ENCODE measurements at places on chromosomes 3 and 15.

DNA sequence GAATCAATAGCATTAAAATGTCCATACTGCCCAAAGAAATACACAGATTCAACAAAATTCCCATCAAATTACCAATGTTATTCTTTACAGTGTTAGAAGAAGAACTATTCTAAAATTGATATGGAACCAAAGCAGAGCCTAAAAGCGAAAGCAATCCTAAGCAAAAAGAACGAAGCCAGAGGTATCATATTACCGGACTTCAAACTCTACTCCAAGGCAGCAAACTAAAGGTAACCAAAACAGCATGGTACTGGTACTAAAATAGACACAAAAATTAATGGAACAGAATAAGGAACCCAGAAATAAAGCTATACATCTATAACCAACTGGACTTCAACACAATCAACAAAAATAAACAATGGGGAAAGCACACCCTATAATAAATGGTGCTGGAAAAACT lies 167.5 kb downstream of the ADAMTS9 start:
- DNase-seq: no peak

- no peak for DNase-seq
Observed at GRCh38 chr15:91422797-91423196, 322.7 kb downstream of the SV2B start.

DNA sequence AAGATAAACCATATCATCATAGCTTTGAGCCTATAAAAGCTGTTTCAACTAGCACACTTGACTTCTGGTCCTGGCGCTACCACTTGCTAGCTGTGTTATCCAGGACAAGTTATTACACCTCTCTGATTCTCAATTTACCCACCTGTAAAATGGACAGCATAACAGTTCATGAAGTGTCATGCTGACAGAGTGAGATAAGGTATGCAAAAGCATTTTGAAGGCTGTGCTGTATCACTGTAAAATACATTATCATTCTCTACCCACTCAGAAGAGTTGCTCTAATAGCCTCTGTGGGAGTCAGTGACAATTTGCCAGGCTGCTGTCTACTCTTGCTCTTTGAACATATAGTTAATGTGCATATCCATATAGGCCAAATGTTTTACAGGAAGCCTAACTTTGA lies 93.0 kb downstream of the SSR3 start:
- no peak for DNase-seq

GRCh38 chr3:41679374-41679773 lies 282.5 kb downstream of the ULK4 start:
- no peak for DNase-seq

- DNase-seq: no peak
Observed at GRCh38 chr3:172859041-172859440, 108.5 kb downstream of the ECT2 start.

GRCh38 chr15:39396979-39397615 lies 183.8 kb upstream of the THBS1 start:
- DNase-seq: no peak

DNA sequence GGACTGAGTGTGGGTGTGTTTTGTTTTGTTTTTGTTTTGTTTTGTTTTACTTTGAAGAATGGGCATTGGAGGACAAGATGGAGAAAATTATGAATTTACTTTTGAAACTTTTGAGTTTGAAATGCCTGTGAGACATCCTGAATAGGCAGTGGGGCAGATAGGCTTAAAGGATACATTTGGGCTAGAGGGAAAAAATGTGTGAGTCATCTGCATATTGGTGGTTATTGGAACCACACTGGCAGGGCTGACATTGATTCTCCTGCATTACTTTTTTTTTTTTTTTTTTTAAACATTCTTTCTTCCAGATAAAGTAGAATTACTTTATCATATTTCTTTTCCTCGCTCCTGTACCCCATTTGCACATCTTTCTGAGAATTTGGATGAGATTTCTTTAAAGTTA lies 56.1 kb downstream of the CALML4 start:
- no peak for DNase-seq

DNA sequence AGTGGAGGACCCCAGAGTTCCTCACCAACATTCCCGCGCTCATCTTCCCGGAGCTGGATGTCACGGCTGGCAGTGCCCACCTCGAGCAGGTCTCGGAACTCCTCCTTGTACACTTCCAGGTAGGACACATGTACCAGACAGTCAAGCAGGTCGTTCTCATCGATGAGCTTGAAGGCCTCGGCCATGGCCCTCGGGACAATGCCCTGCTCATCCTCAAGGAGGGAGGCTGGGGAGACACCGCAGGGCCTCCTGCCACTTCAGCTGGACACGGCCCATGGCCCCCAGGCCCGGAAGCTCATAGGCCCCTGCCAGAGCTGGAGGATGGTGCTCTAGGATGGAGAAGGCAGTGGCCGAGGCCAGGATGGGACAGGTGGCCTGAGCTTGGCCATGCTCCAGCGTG lies 5.6 kb downstream of the KIF7 start:
- no peak for DNase-seq

GRCh38 chr3:181629029-181629428 lies 82.7 kb upstream of the SOX2 start:
- DNase-seq: no peak

DNA sequence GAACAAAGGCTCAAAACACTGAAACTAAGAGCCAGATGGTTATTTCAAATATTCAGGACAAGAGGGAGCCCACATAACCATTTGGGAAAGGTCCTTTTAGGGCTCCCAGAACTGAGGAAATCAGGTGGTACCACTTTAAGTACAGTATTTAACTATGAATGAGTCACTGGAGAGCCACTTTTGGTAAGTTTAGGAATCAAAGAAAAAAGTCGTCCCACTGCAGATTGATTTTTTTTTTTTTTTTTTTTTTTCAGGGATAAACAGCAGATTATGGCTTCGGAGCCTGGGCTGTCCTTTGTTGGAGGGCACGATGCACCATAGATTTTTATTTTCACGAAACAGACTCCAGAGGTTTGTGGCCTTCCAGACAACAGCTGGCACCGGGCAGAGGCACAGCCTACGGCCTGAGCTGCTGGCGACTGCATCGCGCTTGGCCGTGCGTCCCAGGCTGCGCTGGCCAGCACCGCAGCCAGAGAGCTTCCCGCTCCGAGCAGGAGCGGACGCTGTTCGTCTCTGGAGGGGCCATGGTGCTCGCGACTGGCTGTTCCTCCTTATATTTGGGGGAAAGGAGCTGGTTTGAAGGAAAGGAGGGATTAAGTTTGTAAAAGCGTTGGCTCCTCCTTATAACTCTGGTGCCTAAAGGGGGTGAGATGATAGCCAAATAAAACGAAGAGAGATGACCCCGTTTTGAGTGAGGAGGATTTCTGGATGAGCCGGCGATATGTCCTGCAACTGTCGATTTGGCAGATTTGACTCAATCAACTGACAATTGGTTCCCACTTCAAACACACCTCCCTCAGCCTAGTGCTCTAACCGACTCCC lies 152.9 kb upstream of the GOLIM4 start:
- DNase-seq: no peak

DNA sequence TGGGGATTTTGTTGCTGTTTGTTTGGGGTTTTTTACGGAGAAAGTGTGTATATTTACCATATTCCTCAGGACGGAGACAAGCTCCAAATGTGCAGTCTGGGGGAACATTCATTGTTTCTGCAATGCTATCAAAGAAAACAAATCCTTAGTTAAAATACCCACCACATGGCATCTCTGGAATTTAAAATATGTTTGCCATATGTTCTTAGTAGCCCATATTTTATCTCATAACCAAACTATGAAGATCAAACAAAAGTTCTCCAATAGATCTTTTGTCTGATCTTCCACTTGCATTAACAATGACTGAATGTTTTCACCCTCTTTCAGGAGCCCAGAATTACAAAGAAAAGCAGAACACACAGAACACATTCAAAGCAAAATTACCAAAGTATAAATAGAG lies 35.3 kb downstream of the EFHB start:
- DNase-seq: no peak

DNA sequence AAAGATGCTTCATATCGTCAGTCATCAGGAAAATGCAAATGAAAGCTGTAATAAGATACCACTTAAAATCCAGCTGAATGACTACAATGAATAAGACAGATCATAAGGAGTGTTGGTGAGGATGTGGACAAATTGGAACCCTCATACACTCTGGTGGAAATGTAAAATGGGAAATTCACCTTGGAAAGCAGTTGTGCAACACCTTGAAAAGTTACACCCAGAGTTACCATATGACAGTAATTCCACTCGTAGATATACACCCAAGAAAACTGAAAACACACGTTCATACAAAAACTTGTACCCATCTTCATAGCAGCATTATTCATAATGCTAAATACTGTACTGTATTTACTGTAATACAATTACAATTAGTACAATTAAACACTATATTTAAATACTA lies 2.3 kb downstream of the TTC23 start:
- no peak for DNase-seq

DNA sequence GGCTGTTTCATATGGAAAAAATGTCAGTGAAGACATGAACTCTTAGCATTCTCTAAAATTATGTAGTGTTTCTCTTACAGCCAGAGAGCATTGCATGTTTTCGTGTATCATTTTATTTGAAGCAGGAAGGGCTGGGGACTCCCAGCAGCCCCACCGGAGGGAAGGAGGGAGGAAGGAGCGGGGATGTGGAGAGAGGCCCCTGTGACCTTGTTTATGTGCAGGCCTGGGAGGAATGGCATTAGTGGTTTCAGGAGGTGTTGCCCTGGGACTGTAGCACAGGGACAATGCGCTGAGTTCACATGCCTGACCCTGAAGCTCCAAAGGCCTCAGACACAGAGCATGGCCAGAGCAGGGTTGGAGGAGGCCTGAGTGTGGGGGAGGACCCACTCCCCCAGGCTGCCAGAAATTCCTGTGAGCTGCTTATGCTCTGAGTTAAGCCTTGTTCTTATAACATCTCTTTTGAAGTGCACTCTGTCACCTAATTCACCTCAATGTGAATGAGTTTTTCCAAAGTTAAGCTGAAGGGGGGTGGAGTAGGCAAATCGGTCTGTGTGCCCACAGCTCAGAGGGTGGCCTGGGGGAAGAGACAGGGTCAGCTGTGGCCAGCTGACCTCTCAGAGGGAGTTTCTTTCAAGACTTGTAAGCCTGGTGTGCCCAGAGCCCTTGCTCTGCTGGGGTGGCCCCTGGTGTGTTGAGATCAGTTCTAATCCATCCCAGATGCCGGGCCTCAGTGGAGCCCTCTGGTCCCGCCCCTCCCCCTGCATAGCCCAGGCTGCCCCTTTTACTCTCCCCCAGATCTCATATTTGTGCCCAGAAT lies 3.9 kb upstream of the RNU6-1 start:
- DNase-seq: no peak

GRCh38 chr15:29822100-29822683 lies at the start of gene TJP1:
Gene TJP1, minus strand, starts transcription at chr15:29822468. Its CDS starts 440 bp downstream, at chr15:29822028.
- DNase-seq: no peak

DNA sequence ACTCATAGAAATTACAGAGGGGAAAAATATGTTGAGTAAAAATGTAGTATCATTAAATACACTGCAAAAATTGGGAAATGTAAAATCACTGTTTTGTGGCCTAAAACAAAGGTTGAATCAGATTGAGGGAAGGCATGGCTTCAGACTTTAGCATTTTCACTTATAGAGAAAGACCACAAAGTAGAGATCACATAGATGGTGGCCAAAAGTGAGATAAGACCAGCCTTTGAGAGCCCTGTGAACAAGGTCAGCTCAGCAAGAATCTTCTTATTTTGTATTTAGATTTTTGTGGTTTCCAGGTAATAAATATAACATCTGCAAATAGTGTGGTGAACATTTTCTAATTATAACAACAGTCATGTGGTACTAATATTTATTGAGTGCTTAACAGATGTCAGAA lies 544.8 kb upstream of the DPPA4 start:
- no peak for DNase-seq

- no peak for DNase-seq
Observed at GRCh38 chr3:82294609-82295008, 533.2 kb upstream of the GBE1 start.

GRCh38 chr3:146115619-146116018 lies 45.4 kb downstream of the PLOD2 start:
- no peak for DNase-seq

GRCh38 chr3:120460181-120460790 lies 9.5 kb upstream of the FSTL1 start:
- DNase-seq: no peak

DNA sequence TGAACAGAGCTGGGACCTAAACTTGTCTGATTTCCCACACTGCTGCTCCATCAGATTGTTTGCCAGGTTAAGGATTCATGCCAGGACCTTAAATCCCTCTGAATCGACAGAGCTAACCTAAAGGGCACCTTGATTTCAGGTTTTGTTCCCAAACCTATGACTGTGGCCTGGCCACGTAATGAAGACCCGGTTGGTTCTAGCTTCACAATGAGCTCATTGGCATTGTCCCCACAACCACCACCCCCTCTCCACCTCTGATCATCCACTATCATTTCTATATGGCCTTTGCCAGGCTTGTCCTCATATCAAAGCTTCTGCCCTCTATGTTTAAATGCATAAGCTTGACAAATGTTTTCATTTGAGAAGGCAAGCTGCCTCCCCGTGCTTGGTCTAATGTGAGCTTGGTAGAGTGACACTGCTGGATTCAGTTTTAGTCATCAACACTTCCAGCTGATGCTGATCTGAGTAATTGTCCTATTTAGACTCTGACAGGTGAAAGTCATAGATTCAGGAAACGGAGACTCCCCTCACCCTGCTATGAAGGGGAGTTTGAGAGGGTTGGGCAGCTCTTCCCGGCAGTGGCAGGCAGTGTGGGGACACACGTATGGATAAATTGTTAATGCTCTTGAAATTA lies 407.1 kb upstream of the CFAP20DC start:
- peak; percentile 47 for DNase-seq

DNA sequence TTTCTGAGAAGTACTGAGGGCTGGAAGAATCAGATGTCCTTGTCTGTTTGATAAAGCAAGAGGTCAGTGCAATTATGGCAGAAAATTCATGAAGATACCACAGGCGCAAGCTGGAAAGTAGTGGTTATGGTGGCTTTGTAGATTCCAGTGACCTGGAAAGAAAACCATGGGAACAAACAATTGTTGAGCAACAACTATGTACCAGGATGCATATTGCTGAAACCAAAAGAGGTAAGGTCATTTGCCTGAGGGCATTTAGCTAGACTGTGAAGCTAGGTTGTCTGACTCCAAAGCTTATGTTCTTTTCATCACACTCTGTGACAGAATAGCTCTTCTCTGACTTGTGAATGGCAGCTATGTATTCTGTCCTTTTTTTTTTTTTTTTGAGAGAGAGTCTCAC lies 74.0 kb downstream of the B3GALNT1 start:
- DNase-seq: no peak

DNA sequence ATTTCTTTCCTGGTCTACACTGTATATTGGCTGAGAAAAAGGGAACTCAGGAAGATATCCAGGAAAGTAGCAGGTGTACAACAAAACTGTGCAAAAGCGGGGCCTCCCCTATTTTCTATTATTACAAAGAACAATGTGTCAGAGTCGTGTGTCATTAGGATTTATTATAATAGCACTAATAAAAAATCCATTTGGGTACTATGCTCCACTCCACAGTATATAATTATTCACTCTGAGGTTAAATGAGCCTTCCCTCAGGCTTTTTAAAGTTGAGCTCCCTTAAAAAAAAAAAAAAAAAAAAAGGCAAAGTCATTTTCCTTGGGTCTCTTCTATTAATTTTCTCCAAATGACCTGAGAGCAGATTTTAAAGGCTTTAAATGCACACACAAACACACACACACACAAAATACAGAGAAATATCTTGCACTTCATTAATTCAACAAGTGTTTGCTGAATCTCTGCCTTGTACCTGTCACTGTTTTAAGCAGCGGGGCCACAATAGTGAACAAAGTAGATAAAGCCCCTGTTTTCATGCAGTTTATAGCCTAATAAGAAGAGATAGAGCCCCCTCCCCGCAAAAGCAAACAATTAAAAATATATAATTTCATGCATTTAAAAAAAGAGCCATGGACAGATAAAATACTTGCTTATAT lies 1.3 kb upstream of the DPP8 start:
- no peak for DNase-seq

- no peak for DNase-seq
Observed at GRCh38 chr15:52879904-52880303, 89.8 kb upstream of the ONECUT1 start.

- DNase-seq: no peak
Observed at GRCh38 chr3:122794483-122794778, 438 bp upstream of the SLC49A4 start.
